ENCODE measurements at places on chromosomes 2 and 18. TPM values are rescaled to one million over a fixed set of nuclear protein-coding genes. Genes with fewer than 3 reads are reported as not detected.

Gene DPP10
- 6.5 TPM for total RNA-seq

DNA sequence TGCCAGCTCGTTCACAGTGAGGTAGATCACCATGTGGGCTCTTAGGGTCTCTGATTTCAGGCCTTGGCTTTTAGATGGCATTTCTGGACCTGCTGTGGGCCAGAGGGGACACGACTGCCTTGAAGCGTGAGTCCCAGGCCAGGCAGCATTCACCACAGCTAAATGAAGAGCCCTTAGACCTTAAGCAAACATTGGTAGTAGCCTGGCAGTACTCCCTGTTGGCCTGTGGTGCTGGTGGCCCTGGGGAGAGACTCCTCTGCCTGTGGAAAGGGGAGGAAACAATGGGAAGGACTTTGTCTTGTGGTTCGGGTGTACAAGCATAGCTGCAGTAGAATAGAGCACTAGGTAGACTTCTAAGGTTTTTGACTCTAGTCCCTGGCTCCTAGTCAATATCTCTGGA is 456.0 kb upstream of the DCC start:
- no peak for DNase-seq

DNA sequence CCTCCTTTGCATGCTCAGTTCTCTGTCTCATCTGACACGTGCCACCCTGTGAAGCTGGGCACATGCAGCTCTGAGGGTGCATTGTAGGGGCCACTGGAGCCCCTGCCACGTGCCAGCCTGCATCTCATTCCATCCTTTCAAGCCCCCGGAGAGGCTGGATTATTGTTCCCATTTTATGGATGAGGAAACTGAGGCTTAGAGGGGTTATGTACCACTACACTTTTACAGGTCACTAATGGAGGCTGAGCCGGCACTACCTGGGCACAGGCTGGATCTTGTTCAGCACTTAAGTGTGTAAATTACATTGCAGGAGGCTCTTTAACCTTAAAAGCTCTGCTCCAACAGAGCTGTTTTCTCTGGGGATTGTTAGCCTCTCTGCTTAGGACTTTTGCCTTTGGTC is 47.5 kb downstream of the KCNIP3 start:
- no peak for DNase-seq

GRCh38 chr18:24831871-24832665 is 371.6 kb downstream of the HRH4 start:
- DNase-seq = peak; percentile 57

DNA sequence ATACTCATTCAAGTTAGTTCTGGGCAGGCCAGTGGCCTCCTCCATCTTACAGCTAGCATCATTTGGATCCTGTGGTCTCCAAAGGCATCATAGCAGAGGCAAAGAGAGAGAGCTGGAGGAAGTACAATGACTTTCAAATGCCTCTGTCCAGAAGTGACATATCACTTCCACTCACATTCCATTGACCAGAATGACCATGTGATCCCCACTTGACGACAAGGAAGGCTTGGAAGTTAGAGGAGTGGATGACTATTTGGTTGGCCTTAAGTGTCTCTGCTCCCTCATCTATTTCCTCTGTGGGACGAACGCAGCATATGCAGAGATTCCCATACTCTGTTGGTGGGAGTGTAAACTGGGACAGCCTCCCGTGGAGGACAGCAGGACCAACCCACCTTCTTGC is 27.8 kb upstream of the MLPH start:
- no peak for DNase-seq

DNA sequence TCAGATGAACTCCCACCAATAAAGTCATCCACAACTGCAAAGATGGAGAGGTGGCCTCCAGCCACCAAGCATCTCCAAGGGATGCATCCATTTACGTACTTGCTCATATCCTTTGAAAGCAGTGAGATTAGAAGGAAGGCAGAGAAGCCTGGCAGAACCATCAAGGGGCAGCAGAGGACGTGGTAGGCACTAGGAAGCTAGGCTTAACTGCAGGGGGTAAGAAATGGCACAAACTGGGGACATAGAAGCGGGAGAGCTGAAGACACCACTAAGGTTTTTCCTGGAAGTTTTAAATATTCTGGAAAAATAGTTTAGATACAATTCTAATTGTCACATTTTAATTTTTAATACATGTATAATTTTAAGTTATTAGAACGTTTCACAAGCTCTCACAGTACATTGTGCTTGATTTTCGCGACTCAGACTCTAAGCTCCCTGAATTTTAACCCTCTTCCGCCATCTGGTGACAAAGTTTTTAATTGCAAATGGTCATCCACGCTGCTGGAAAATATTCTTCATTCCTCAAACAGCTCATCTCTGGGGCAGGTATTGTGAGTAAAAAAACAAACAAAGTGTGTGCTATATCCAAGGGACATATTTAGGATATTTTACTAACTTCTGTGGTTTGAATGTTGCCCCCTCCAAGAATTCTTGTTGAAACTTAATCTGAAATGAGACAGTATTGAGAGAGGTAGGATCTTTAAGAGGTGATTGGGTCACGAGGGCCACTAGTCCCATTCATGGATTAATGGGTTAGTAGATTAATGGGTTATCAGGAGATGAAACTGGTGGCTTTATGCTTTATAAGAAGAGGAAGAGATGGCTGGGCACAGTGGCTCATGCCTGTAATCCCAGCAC is 1.6 kb upstream of the PSTPIP2 start:
- DNase-seq = peak; percentile 67
